ENCODE measurements at places on chromosomes 6 and 20. TPM values are rescaled to one million over a fixed set of nuclear protein-coding genes. Genes with fewer than 3 reads are reported as not detected.

GRCh38 chr6:157107915-157108651 is 215.2 kb downstream of the TMEM242 start:
- peak; percentile 97 for DNase-seq
- H3K4me3 ChIP-seq: peak overlapping the region; percentile 81

GRCh38 chr6:161274488-161274858 is 612 bp upstream of the AGPAT4 start:
- peaks cover 32% of the 10 kb centered on the region for H3K4me1 ChIP-seq
- H3K4me3 ChIP-seq: peak overlapping the region; percentile 97
- peaks cover 4% of the 10 kb centered on the region for H3K27me3 ChIP-seq
- no peak for DNase-seq
- H3K27ac ChIP-seq: peak overlapping the region; percentile 95

BYSL gene
- total RNA-seq: 35.4 TPM

OR12D3 gene
- not detected for total RNA-seq

HTR1E gene
- total RNA-seq: not detected

DNA sequence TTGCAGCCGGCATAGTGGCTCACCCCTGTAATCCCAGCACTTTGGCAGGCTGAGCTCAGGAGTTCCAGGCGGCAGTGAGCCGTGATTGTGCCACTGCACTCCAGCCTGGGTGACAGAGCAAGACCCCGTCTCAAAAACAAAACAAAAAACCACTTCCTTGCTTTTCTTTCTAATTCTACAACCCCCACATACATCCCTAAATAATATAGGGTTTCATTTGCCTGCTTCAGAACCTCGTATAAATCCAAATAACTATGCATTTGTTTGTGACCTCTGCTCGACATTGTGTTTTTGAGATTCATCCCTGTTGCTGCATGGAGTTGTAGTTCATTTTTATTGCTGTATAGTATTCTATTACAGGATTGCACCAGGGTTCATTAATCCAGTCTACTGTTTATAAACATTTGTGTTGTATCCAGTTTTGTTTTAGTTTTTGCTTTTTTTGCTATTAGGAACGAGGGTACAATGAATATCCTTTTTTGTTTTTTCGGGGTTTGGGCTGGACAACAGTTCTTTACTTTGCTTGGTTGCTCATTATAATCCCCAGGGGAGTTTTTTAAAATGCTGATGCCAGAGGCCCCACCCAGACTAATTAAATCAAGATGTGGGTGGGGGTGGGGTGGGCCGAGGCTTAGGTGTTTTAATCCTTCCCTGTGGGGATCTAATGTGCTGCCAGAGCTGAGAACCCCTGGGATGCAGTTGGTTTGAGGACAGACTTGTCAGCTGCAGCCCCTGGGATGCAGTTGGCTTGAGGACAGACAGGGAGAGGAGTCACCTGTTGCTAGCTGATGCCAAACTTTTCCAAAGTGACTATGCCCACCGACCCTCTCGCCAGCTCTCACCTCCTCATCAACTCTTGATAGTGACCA is 2.4 kb upstream of the SNAI1 start:
- H3K27ac ChIP-seq: no peak overlapping the region
- DNase-seq: no peak
- peaks cover 12% of the 10 kb centered on the region for H3K36me3 ChIP-seq

DNA sequence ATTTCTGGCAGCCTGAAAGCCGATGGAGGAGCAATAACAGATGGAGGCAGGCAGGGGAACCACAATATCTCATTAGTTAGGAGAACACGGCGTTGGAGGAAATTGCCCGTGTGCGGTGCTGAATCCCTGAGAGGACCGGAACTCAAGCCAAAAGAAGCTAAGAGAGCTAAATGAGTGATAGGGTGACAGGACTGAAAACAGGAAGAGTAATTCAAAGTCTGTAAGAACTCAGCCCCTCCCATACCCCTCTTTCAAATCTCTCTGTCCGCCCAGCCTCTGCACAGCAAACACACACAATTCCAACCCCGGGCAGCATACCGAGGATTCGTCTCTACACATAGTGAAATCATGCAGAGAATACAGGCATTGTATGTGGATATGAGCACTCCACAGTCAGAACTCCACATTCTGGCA is 2.6 kb upstream of the IPCEF1 start:
- DNase-seq: no peak
- H3K27ac ChIP-seq: no peak overlapping the region
- H3K36me3 ChIP-seq: no peaks in the 10 kb centered on the region
- peaks cover 10% of the 10 kb centered on the region for H3K27me3 ChIP-seq
- H3K4me3 ChIP-seq: no peak overlapping the region

GRCh38 chr20:36573798-36574365 is 485 bp downstream of the TGIF2 start:
- H3K4me1 ChIP-seq: peaks cover 35% of the 10 kb centered on the region
- H3K36me3 ChIP-seq: no peaks in the 10 kb centered on the region
- no peak for DNase-seq
- H3K27ac ChIP-seq: no peak overlapping the region
- peaks cover 6% of the 10 kb centered on the region for H3K27me3 ChIP-seq
- H3K4me3 ChIP-seq: peak overlapping the region; percentile 62

SERPINB1 gene
- total RNA-seq: 30.0 TPM

DNA sequence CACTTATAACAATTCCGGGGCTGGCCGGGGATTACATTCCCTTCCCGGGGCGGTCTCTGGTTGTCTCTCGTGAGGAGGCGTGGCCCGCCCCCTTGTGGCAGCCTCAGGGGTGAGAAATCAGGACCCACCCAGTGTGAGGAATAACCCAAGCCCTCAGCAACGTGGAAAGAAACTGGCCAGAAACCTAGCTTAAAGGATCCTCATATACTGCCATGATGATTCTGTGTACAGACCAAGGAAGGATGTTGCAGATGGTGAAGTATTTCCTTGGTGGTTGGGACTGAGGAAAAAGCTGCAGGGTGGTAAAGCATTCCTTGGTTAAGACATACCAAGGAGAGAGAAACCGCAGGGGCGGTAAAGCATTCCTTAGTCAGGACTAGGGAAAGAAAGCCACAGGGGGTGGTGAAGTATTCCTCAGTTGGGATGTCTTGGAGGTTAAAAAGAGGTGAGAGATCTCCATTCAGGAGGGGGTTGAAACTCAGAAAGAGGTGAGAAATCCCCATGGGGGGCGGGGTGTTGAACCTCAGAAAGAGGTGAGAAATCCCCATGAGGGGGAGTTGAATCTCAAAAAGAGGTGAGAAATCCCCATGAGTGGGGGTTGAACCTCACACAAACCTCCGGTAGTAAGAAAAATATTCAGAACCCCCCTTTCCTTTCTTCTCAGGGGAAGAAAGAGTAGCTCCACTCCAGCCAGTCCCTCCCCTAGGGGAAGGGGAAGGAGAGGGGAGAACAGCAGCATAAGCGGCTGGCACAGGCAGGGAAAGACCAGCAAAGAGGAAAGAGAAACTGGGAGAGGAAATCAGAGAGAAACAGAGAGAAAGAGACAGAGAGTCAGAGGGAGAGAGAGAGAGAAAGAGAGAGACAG is 238.1 kb downstream of the RNGTT start:
- H3K4me3 ChIP-seq: no peak overlapping the region
- H3K4me1 ChIP-seq: peaks cover 3% of the 10 kb centered on the region
- no peaks in the 10 kb centered on the region for H3K36me3 ChIP-seq

SPEF1 gene
- 0.35 TPM for total RNA-seq

DNA sequence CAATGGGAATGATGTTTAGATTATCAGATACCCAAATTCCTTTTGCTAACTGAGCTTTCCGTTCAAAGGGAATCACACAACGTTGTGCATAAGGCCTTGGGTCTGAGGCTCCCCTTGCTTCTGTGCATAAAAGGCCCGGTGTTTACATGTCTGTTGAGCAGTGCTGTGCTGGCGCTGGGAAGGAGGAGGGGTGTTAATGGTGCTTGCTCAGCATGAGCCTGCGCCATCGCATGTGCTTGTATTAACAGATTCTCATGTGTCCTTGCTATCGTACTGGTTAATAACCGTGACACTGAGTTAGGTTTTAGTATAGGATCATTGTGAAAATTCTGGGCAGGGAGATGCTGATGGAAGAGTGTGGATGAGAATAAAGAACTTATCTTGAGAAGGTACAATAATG is 62.3 kb upstream of the TRAF3IP2 start:
- DNase-seq: no peak
- peaks cover 4% of the 10 kb centered on the region for H3K27me3 ChIP-seq
- H3K27ac ChIP-seq: no peak overlapping the region

DNA sequence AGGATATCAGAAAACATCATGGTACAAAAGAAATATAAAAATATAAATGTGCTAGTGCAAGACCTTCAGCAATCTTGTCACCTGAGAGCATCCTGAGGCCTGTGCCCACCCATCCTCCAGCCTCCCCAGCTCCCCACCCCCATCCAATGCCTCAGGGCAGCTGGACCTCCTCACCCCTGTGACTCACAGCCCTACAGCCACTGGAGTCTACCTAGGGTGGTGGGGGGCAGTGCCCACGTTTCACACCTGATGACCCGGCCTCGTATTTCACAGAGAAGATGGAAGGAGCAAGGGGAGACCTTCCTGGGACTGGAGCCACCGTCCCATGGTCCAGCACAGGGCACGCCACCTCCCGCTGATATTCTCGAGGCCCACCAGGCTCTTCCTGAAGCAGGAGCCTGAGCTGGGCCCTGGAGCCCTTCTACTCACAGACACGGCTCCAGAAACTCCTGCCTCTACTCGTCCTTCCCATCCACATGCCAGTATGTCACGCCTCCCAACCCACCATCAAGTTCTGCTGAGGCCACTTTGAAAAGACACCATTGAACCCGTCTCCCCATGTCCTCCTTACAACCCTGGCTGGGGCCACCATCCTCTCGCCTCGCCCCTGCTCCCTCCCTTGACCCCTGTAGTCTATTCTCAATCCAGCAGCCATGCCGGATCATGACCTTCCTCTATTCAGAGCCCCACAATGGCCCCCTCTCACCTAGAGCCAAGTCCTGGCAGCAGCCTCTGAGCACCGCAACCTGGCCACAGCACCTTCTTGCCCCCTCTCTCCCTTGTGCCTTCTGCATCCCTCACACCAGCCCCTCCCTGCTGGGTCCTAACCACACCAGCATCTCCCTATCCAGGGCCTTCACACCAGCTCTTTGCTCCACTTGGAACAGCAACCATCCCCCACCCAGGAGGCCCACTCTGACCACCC is 13.3 kb downstream of the APMAP start:
- H3K27me3 ChIP-seq: no peaks in the 10 kb centered on the region
- DNase-seq: no peak
- no peak overlapping the region for H3K27ac ChIP-seq
- H3K36me3 ChIP-seq: peaks cover 86% of the 10 kb centered on the region

FHL5 gene
- total RNA-seq: not detected

GRCh38 chr6:39566456-39566855 is 158.8 kb downstream of the KIF6 start:
- H3K4me3 ChIP-seq: no peak overlapping the region
- H3K4me1 ChIP-seq: no peaks in the 10 kb centered on the region
- no peak overlapping the region for H3K27ac ChIP-seq

GRCh38 chr6:131023834-131024504 is 39.1 kb downstream of the EPB41L2 start:
- peaks cover 4% of the 10 kb centered on the region for H3K36me3 ChIP-seq
- peaks cover 37% of the 10 kb centered on the region for H3K4me1 ChIP-seq
- peak; percentile 55 for DNase-seq
- H3K27me3 ChIP-seq: peaks cover 2% of the 10 kb centered on the region
- peak overlapping the region; percentile 82 for H3K27ac ChIP-seq

PCK1 gene
- total RNA-seq: not detected

DNA sequence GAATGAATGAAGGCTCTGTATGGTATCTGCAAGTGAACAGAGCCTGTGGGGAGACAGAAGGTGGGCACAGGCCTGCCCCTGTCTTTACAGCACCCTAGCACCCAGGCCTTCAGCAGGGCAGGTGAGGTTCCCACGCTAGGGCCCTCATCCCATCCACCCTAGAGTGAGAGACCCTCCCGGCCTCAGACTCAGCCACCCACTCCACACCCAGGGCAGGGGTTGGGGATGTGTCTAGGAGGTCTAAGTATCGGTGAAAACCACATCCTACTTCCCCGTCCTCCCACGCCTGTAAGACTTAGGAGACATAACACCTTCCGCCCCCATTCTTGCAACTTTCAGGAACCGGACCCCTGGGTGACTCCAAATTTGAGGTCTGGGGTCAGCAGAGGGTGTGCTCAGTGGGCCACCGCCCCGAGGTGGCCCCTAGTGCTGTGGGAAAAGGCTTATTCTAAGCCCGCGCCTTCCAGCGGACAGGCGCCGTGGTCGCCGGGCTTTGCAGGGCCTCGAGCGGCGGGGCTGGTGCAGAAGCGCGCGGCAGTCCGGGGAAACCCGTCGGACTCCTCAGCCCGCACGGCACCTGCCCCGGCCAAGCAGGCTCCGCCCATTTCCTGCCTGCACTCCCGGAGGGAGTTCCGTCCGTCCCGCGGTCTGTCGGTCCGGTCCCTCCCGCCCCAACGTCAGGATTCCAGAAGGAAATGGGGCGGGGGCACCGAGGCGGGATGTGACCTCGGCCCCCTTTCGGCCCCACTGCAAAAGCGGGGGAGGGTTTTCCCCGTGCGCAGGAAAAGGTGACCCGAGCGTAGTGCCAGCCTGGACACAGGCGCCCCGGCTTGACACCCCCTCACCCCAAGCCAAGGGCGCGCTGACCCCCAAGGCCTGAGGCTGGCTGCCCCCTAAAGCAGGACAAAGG is 868 bp downstream of the SAMD10 start:
- peaks cover 17% of the 10 kb centered on the region for H3K36me3 ChIP-seq
- H3K27me3 ChIP-seq: no peaks in the 10 kb centered on the region
- no peak for DNase-seq

- DNase-seq: no peak
- H3K36me3 ChIP-seq: no peaks in the 10 kb centered on the region
- H3K4me3 ChIP-seq: no peak overlapping the region
- peaks cover 2% of the 10 kb centered on the region for H3K27me3 ChIP-seq
Measured at GRCh38 chr6:25027221-25027916, 91.6 kb upstream of the RIPOR2 start.

DNA sequence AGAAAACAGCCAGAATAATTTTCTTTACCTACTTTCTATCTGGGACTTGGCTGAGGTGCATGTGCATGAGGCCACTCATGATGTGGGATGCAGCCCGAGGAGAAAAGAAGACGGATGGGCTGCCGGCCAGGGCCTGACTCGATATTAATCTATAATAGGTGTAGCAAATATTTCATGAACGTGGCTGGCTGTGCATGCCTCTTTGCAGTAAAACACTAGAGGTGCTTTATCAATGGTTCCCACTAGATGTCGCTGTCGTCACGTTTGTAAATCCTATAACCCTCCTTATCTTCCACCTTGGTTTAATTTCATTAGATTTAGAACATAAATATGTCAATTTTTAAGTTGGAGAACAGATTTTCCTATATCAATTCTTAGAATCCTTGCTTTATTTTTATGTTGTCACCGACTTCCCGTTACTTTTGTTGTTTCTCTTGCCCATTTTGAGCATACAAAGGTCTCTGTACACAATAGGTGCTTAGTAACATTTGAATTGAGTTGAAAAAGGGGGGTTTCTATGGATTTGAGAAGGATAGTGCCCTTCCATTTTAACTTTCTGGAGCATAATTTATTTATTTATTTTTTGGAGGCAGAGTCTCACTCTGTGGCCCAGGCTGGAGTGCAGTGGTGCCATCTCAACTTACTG is 19.6 kb upstream of the FERMT1 start:
- H3K4me1 ChIP-seq: no peaks in the 10 kb centered on the region
- H3K36me3 ChIP-seq: no peaks in the 10 kb centered on the region
- peak; percentile 48 for DNase-seq

Measured in HFFc6 (cell line).